ENCODE measurements at places on chromosomes 16 and 17. TPM values are rescaled to one million over a fixed set of nuclear protein-coding genes. Genes with fewer than 3 reads are reported as not detected.

- no peak for DNase-seq
Measured at GRCh38 chr17:60557805-60558204, 31.8 kb upstream of the APPBP2 start.

- DNase-seq: no peak
Measured at GRCh38 chr16:85048921-85049562, 21.4 kb downstream of the KIAA0513 start.

DNA sequence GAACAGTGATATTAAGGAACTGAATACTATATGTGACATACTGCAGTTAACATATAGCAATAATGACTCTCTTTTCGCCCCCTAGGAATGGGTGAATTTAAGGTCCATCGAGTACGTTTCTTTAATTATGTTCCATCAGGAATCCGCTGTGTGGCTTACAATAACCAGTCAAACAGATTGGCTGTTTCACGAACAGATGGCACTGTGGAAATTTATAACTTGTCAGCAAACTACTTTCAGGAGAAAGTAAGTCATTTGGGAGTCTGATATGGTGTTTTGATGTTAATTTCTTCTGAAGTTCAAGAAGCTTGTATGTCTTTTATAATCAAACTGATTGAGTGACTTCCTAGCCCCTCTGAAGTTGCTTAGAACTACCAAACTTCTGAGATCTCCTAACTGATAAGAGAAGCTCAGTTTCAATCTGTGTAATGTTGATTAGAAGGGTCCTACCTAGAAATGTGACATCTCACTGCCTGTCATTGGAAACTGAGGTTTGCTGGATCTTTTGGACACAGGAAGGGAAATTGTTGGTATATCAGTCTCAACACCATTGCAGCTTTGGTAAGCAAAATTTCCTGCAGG is 1.0 kb downstream of the UTP4 start:
- no peak for DNase-seq

DNA sequence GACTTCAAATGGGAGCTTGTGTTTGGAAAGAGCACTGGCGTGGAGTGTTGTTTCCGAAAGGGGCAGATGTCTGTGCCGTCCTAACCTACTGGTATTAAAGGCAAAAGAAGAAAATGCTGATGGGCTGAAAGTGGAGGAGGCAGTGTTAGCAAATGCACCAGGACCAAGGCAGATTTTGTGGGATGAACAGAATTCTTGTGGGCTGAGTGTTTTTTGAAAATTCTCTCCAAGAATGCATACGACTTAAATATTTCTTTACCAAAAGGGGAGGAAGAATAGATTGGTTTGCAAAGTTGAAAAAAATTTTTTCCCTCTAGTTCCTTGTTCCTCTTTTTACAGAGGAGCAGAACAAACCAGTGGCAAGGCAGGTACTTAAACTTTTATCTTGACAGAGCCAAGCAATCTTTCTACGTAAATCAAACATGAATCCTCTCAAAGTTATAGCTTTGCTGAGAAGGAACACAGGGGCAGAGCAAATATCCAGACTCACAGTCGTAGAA is 16.8 kb downstream of the MARCHF10 start:
- no peak for DNase-seq

DNA sequence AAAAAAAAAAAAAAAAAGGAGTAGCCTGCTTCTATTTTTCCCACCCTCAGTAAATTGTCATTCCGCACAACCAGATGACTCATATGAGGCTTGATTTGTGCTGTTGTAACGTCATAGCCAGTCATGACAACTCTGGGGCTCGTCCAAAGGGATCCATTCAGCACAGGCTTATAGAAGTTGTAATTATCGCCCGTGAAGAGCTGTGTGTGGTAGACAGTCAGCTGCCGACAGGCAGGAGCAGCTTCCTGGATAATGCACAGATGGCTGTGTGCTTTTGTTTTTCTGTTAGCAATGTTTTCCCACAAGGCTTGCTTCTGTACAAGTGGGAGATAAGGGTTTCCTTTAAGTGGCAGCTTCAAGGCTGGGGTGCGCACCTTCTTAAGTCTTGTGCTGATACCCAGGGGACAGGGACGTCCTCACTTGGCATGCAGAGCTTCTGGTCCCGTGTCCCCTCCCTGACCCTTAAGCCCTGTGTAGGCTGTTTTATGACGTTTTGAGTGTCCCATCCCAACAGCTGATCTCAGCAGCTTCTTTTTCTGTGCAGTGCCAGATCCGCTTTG is 26.0 kb downstream of the SNX29 start:
- no peak for DNase-seq

- no peak for DNase-seq
Measured at GRCh38 chr17:9371019-9371418, 204.6 kb downstream of the STX8 start.

GRCh38 chr17:4678448-4679026 is 25.4 kb downstream of the PELP1 start:
- no peak for DNase-seq

DNA sequence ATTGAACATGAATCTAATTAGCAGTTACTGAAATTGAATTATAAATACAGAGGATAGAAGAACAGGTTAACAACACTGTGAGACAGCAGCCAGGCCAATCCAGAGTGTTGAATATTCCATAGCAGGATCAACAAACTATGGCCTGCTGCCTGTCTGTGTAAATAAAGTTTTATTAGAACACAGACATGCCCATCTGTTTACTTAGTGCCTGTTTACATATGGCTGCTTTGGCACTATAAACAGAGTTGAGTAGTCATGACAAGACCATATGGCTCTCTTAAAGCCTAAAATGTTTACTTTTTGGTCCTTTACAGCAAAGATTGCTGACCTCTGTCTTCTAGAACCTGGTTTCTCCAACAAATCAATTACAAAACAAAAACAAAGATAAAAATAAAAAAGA is 115.4 kb upstream of the CDC42EP4 start:
- no peak for DNase-seq

GRCh38 chr16:35234679-35235078 is 1775.3 kb downstream of the TP53TG3F start:
- no peak for DNase-seq

GRCh38 chr17:82983510-82984248 is 95.7 kb upstream of the METRNL start:
- DNase-seq: no peak

- DNase-seq: no peak
Measured at GRCh38 chr16:66188917-66189725, 177.4 kb upstream of the CDH5 start.

- no peak for DNase-seq
Measured at GRCh38 chr17:79706931-79707850, 23.6 kb upstream of the ENPP7 start.

DNA sequence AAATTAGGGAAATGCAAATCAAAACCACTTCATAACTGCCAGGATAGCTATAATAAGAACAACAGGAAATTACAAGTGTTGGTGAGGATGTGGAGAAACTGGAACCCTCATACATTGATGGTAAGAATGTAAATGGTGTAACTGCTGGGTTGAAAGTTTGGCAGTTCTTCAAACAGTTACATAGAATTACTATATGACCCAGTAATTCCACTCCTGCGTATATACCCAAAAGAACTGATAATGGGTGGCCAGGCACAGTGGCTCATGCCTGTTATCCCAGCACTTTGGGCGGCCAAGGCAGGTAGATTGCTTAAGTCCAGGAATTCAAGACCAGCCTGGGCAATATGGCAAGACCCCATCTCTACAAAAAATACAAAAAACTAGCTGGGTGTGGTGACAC is 4.5 kb upstream of the CMTM4 start:
- no peak for DNase-seq

DNA sequence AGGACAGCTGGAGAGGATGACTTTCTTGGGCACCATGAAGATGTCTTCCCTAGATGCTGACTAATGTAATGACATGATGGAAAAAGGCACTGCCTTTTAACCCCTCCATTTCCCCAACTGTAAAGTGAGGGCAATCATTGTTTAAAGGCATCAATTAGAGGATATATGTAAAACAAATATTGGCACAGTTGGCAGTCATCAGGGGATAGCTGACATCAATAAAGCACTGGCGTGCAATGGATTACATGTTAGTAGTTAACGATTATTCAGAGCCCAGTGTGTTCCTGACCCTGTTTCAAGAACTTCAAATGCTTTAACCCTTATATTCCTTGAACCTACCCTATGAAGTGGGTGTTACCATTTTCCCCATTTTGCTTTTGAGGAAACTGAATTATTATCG is 100.7 kb downstream of the TMEM114 start:
- no peak for DNase-seq

- DNase-seq: peak; percentile 37
Measured at GRCh38 chr17:75646638-75646992, 13.4 kb downstream of the SMIM5 start.

GRCh38 chr16:11144122-11144521 is 111.9 kb downstream of the SOCS1 start:
- peak; percentile 61 for DNase-seq

CES4A gene
- 2.6 TPM for total RNA-seq

CIBAR2 gene
- not detected for total RNA-seq
